ENCODE measurements at places on chromosomes 5 and 9.

GRCh38 chr9:129285382-129285781 lies 107.3 kb upstream of the IER5L start:
- no peak for DNase-seq

DNA sequence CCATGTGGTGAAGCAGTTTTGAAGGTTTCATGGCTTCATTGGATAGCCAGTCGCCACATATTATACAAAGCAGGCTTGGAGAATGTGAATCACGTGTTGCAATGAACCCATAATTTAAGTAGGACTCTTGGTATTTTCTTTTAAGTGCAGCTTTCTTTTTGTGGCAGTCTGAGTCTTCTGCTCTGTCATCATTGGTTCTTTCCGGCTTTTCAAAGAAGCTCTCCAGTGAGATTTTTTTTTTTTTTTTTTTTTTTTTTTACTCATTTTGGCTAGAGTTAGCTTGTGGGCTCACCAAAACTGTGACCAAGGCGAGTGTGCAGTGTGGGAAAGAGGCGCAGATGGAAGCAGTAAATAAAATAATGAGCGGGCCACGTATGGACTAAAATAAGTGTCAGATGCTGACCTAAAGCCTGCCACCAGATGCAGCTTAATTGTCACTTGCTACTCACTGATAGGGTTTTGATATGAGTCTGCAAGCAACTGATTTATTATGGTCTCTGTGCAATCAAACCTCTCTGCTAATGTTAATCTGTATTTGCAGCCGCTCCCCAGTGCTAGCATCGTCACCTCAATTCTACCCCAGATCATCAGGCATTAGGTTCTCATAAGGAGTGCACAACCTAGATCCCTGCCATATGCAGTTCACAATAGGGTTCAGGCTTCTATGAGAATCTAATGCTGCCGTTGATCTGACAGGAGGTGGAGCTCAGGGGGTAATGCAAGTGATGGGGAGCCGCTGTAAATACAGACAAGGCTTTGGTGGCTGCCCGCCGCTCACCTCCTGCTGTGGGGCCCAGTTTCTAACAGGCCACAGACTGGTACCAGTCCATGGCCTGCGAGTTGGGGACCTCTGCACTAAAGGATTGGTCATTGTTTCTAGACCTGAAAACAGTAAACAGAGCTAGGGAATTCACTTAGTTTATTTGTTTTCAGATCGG lies 45.5 kb upstream of the LARP1 start:
- DNase-seq: no peak

DNA sequence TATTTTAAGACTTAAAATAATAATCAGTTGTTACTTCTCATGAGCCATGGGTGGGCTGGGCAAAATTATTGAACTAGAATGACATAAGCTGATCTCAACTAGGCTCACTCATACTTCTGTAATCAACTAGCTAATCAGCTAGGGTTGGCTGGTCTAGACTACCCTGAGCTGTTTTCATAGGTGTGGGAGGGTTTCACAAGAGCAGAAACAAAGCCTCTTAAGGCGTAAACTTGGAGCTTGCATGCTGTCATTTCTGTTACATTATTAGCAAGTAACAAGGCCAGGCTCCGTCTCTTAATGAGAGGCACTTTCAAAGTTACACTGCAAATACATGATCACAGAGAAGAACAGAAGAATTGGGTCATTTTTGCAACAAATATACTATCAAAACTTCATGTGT lies 57.2 kb upstream of the GHR start:
- DNase-seq: no peak

- no peak for DNase-seq
Measured at GRCh38 chr5:147396070-147396823, 113.6 kb downstream of the DPYSL3 start.

DNA sequence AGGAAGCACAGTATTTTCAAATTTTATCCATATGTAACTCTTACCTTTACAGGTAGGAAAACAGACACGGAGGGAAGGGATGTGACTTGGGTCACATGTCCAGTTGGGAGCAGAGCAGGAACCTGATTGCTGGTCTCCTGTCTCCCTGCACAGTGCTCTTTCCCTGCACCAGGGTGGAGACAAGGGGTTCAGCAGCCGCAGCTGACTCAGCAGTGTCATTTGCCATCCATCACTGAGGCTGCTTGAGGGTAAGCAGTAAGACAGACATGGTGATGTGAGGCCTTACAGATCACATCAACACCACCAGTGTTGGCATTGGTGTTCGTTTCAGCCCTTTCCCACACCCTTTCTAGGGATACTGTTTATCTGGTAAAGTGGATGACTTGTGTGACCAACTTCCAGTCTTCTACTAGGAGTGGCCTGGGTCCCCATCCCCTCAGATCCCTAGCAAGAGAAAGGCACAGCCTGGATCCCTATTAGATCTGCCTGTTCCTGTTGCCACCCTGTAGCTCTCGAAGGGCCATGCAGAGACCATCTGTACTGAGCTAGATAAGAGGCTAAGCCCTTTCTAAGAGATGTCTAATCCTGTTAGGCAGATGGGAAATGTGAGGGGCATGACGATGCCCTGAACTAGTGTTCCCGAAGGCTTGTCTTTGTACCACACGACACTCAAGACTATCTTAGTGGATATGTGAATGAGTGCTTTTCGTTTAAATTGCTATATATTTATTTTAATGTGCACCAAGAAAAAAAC lies 29.1 kb downstream of the FRMPD1 start:
- DNase-seq: no peak
